ENCODE measurements at places on chromosomes 6 and 20. TPM values are rescaled to one million over a fixed set of nuclear protein-coding genes. Genes with fewer than 3 reads are reported as not detected.

EPPIN gene
- total RNA-seq: not detected

ADGRF5 gene
- not detected for total RNA-seq

OPRL1 gene
- total RNA-seq: 1.6 TPM

ADNP gene
- total RNA-seq: 90.4 TPM

RNF8 gene
- 25.2 TPM for total RNA-seq

SYCP2L gene
- 0.25 TPM for total RNA-seq

BMP2 gene
- total RNA-seq: not detected

SIRPB1 gene
- total RNA-seq: 3.6 TPM

DNA sequence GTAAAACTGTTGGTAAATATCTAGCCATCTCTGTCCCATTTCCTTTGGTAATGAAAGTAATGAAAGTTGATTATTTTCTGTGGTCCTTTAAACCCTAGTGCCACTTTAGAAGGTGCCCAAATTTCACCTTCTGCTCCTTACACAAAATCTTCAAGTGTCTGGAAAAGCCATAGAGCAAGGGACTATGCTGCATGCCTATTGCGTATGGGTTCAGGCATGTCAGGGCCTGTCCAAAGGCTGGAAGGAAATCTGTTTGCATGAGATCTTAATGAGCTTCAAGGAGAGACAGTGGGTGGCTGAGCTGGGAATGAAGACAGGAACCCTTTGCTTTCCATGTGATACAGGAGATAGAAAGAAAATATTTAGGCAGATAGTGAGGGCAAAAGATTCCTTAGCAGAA lies 66.6 kb upstream of the CCN6 start:
- H3K4me1 ChIP-seq: peaks cover 79% of the 10 kb centered on the region
- no peak for DNase-seq
- H3K27ac ChIP-seq: peak overlapping the region; percentile 47
- H3K27me3 ChIP-seq: no peaks in the 10 kb centered on the region

DNA sequence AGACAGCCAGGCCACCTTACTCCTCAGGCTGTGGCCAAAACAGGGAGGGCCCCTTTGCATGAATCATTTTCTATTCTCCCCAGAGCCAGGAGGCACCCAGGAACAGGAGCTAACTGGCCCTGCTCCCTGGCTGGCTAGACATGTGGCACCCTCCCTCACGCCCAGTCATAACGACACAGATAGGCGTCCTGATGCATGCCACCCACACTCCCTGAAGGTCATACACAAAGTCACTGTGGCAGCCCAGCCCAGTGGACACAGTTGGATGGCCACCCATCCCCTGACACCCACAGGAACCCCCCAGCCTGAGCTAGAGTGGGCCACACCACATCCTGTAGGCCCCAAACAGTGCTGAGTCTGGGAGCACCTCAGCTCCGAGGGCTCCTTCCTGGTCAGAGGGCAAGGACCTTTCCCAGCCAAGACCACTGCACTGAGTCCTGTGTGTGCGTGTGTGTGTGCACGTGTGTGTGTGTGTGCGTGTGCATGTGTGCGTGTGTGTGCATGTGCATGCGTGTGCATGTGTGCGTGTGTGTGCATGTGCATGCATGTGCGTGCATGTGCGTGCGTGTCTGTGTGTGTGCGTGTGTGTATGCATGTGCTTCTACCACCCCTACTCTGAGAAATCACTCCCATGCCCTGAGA lies 21.6 kb downstream of the TFEB start:
- peaks cover 2% of the 10 kb centered on the region for H3K27me3 ChIP-seq
- peak overlapping the region; percentile 5 for H3K27ac ChIP-seq
- H3K4me1 ChIP-seq: peaks cover 10% of the 10 kb centered on the region

DNA sequence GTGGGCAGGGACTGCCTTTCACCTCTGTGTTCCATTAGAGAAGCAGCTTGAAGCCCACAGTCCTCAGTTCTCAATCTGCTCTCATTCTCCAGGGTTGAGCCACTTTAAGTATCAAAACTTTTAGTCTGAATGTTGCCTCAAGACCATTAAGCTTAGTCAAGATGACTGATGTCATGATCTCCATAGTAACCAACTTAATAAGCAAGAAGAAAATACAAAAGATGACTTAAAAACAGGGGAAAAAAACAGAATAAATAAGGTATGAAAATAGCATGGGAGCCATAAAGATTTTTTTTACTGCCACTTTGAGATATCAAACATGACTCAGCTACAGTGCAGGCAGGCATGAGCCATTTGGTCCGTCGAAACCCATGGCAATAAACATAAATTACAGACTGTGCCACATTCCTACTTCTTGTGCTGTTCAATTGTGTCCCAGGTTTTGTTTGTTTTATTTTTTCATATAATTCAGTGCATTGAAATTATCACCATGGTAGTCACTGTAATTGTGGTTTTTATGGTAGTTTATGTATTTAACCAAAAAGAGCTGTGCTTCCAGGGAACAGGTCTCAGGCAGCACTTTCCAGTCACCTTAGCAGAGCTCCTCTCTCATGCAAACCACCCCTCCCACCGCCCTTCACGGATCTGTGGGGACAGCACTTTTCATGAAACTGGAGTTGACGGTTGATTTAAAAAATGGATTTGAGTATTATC lies 156.5 kb upstream of the INSM1 start:
- no peaks in the 10 kb centered on the region for H3K27me3 ChIP-seq
- no peak for DNase-seq
- H3K36me3 ChIP-seq: no peaks in the 10 kb centered on the region

- H3K4me3 ChIP-seq: no peak overlapping the region
- no peaks in the 10 kb centered on the region for H3K36me3 ChIP-seq
- DNase-seq: no peak
Observed at GRCh38 chr6:79842376-79843040, 104.8 kb downstream of the ELOVL4 start.

DNA sequence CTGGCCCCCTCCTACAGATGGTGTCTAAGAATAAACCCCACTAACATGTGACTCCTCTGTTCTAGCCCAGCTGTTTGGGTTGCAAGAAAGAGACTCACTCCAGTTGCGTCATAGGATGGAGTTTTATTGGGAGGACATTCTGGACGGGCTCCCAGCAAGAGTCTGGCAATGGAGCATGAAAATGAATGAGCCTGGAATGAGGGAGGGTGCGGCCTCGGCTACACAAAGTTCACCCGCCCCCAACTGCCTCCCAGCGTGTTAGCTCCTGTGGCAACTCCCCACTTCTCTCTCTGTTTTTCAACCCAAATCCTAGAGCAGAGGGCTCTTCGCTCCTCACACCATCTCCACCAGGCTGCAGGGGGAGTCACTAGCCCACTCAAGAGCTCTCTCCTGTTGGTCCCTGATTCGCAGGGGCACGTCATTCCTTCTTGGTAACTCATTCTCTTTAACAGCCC lies 5.1 kb upstream of the ADAM33 start:
- no peak for DNase-seq
- no peak overlapping the region for H3K27ac ChIP-seq
- H3K27me3 ChIP-seq: peaks cover 33% of the 10 kb centered on the region
- H3K4me3 ChIP-seq: no peak overlapping the region

- H3K27me3 ChIP-seq: no peaks in the 10 kb centered on the region
- no peaks in the 10 kb centered on the region for H3K36me3 ChIP-seq
- no peak for DNase-seq
- H3K4me3 ChIP-seq: no peak overlapping the region
Observed at GRCh38 chr6:13778028-13778427, 36.3 kb downstream of the MCUR1 start.

- DNase-seq: no peak
- no peak overlapping the region for H3K4me3 ChIP-seq
- H3K4me1 ChIP-seq: no peaks in the 10 kb centered on the region
- no peaks in the 10 kb centered on the region for H3K27me3 ChIP-seq
- no peaks in the 10 kb centered on the region for H3K36me3 ChIP-seq
Observed at GRCh38 chr6:56734335-56734734, 91.6 kb upstream of the DST start.

DNA sequence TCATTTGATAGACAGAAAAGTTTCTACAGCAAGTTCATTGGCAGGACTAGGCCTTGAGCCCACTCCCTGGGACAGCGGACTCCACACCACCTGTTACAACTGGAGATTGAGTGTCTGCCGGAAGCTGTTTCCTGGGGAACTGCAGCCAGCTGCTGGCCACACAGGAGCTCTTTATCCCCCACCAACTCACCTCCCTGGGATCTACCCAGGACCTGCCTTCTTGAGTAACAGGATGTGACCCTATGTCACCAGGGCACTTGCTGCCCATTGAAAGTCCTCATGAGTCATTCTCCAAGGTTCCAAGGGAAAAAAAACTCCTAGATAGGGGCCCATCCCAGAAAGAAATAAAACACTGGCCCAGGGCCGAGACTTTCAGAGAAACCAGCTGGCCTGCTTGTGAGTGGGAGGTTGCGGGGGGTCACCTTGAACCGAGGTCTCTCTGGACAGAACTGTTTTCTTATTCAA lies 37.4 kb upstream of the SLC9A8 start:
- no peak overlapping the region for H3K27ac ChIP-seq
- H3K27me3 ChIP-seq: peaks cover 38% of the 10 kb centered on the region
- no peak for DNase-seq
- no peak overlapping the region for H3K4me3 ChIP-seq

- peaks cover 4% of the 10 kb centered on the region for H3K27me3 ChIP-seq
Observed at GRCh38 chr20:51327251-51327841, 215.2 kb downstream of the NFATC2 start.

DNA sequence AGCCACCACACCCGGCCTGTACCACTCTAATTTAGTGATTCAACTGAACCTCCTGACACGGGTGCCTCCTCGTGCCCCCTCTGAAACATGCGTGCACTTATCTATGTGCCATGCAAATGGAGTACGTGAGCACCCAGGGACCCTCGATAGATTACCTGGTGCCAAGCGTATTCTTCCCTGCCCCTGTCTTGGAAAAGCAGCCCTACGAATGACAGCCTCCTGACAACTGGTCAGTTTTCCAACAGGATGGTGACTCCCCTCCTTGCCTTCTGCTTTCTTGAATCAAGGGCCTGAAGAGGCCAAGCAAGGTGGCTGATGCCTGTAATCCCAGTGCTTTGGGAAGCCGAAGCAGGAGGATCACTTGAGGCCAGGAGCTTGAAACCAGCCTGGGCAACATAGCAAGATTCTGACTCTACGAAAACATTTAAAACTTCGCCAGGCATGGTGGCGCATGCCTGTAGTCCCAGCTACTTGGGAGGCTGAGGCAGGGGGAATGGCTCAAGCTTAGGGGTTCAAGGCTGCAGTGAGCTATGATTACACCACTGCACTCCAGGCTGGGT lies 25.4 kb upstream of the SYNJ2 start:
- peaks cover 2% of the 10 kb centered on the region for H3K4me1 ChIP-seq
- H3K27ac ChIP-seq: no peak overlapping the region
- no peak overlapping the region for H3K4me3 ChIP-seq
- H3K27me3 ChIP-seq: no peaks in the 10 kb centered on the region

DNA sequence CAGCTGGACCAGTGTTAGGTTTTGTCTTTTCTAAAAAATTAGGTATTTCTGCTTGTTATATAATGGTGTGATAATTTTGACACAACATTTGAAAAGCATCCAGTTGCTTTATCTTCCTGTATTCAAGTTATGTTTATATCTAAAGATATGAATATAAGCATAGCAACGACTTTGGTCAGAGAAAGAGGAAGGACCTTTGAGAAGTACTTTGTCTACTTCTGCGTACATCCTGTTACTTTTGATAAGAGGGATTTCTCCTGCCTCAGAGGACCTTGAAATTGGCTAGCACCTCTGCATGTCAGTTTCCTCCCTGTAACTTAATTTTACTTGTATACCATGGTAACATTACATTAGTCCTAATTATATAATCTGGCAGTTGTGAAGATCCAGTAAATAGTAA lies 24.8 kb downstream of the PHF20 start:
- no peak overlapping the region for H3K4me3 ChIP-seq
- no peaks in the 10 kb centered on the region for H3K27me3 ChIP-seq
- H3K27ac ChIP-seq: peak overlapping the region; percentile 22
- H3K4me1 ChIP-seq: peaks cover 18% of the 10 kb centered on the region

DNA sequence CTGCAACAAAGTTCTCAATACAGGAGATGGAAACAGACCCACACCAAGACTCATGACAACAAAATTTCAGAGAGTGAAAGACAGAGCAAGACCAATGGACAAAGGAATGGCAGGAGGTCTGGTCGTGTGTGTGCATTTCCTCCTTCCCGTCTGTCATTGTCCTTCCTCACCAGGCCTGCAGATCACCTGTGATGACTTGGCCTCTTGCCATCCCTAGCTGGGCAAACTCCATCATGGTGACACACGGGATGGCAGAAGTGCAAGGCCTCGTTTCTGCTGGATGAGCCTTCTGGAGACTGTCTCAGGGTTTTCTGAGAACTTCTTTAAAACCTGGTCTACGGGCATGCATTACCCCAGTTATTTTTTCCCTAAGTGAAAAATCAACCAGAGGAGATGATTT lies 49.2 kb downstream of the RPP21 start:
- H3K27me3 ChIP-seq: peaks cover 62% of the 10 kb centered on the region
- no peak for DNase-seq
- H3K36me3 ChIP-seq: no peaks in the 10 kb centered on the region
- peaks cover 3% of the 10 kb centered on the region for H3K4me1 ChIP-seq

- no peak for DNase-seq
- no peaks in the 10 kb centered on the region for H3K36me3 ChIP-seq
Observed at GRCh38 chr6:6220718-6221117, 99.7 kb downstream of the F13A1 start.

DNA sequence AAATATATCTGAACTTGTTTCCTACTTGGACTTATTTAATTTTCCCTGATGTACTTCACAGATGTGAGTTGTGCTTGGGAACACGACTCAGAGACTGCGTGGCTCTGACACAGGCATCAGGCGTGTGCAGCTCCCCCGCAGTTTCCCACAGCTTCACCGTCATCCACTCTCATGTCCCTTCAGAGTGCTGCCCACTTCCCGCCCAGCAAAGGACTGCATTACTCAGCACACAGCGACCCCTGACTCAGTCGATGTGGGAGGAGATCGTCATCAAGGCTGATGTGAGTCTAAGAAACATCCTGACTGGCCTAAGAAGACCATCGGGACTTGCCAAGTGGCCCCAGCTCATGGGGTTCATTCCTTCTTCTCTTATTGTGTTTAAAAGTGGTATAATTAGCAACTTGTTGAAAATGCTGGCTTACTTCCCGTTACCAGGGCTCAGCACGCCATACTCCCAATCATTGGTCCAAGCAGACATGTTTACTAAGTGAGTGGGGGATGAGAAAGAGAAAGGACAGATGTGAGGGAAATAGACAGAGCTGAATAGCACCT lies 539.4 kb upstream of the JARID2 start:
- H3K4me1 ChIP-seq: peaks cover 24% of the 10 kb centered on the region
- H3K27ac ChIP-seq: no peak overlapping the region
- H3K36me3 ChIP-seq: peaks cover 9% of the 10 kb centered on the region
- no peak for DNase-seq
- no peak overlapping the region for H3K4me3 ChIP-seq

DNA sequence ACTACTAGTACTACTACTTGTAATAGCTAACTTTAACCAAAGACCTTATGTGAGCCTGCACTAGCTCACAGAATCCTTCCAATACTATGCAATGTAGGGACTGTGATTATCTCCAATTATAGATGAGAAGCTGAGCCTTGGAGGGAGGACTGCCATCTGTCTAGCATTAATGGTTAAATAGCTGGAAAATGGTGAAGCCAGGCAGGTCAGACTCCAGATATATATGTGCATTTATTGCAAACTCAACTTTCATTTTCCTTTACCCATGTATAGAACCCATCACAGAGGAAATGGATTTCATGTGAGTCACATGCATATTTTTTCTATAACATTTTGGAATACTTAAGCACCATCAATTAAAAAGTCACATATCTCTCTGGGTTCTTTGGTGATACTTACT lies 229.9 kb downstream of the BCAS1 start:
- H3K27ac ChIP-seq: peak overlapping the region; percentile 93
- no peaks in the 10 kb centered on the region for H3K27me3 ChIP-seq
- H3K4me1 ChIP-seq: peaks cover 77% of the 10 kb centered on the region
- DNase-seq: no peak
- no peak overlapping the region for H3K4me3 ChIP-seq

All from activated CD4-positive, alpha-beta T cell treated with anti-CD3 and anti-CD28 coated beads, Interleukin-2, amount 10 ng/mL, durations not matched to agents 7 days and 5 days (primary cell).